Right hindlimb (tissue), 1 donor: ENCODE measurements at places on chromosomes 1 and 21.

- DNase-seq = no peak
Measured at GRCh38 chr1:245652660-245653427, 498.1 kb downstream of the KIF26B start.

DNA sequence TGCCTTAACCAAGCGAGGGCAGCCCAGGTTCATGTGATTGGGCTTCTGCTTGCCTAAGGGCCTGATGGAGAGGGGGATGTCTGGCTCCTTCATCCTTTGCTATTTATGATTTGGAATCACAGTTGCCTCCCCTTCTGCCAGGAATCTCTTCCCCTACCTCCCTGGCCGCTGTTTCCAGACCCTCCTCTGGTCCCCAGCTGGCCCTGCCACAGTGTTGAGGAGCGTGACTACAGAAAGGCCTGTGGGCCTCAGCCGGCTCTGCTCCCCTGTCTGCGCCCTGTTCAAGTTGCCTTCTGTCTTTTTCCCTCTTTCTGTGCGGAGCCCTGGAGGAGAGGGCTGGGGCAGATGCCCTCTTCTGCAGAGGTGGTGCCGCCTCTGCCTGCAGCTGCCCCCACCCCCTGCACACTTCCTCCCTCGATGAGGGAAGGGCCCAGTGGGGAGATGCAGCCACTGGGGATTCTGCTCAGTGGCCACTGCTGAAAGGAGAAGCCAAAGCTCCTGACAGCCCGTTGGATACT, 6.5 kb downstream of the KIAA1614 start:
- no peak for DNase-seq

- DNase-seq = no peak
Measured at GRCh38 chr1:35640380-35641232, 720 bp downstream of the PSMB2 start.

DNA sequence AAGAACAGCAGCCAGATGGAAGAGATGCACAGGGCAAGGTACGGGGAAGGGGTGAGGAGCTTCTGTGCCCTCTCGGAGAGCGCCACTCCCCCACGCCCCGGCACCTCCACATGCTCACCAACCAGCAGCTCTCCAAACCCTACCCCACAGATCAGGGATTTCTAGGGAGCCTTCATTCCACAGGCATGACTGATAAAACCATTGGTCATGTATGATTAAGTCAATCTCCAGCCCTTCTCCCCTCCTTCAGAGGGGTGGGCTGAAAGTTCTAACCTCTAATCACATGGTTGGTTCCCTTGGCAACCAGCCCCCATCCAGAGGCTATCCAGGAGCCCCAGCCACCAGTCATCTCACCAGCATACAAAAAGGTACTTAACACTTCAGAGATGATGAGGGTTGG, 144.7 kb downstream of the TGFBR3 start:
- DNase-seq = no peak

DNA sequence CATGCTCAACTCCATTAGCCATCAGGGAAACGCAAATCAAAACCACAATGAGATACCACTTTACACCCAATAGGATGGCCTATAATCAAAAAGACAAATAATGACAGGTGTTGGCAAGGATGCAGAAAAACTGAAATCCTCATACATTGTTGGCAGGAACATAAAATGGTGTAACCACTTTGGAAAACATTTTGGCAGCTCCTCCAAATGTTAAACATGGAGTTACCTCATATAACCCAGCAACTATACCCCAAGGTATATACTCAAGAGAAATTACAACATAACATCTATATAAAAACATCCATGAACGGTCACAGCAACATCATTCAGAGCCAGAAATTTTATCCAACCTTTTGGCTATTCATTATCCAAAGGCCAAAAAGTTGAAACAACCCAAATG, 11.6 kb downstream of the EIF4G3 start:
- DNase-seq = no peak

DNA sequence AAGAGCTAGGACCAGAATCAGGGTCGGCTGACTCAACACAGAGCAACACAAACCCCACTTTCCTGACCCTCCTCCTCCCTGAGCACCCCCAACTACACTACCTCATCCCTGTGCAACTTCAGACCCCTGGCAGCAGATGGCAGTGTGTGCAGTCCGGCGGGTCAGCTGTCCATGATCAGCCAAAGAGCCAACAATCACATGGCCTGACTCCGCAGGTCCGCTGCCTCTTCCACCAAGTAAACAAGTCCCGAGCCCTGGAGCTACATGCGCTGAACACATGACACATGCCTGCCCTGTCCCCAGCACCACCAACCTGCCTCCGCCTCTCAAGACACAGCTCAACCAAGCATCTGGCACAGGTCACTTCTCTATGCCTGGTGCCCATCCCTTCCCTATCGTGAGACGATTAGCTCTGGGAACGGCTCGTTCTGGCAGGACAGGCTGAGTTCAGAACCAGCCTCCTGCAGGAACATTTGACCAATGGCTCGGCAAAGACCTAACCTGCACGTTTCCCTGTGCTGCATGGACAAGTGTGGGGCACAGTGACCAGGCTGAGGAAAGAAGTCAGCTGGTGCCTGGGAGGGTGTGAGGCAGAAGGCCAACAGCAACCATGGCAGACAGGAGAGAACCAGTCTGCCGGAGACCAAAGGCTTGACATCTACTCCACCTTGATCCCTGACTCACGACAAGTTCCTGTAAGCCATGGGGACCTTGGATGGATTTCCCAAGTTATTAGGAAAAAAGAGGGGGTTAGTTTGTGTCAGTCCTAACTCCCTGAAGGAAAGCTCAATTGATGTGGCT, 60.3 kb downstream of the CD46 start:
- no peak for DNase-seq

DNA sequence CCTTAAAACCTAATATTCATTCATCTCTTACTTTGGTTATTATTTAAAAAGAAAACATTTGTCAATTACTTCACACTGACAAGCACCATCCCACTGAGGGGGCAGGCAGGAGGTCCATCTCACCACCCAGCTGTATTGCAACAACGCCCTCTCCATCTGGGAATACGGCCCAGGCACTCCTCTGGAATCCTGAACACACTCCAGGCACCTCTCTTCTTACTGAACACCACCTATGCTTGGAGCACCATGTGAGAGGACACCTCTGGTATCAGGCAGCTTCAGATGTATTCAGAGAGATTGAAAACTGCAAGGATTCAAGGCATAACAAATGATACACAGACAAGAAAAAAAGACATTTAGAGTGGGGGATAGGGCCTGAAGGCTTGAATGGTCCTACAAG, 147.1 kb downstream of the CACNA1E start:
- no peak for DNase-seq

- DNase-seq = no peak
Measured at GRCh38 chr1:84254703-84255238, 46.7 kb upstream of the SAMD13 start.

DNA sequence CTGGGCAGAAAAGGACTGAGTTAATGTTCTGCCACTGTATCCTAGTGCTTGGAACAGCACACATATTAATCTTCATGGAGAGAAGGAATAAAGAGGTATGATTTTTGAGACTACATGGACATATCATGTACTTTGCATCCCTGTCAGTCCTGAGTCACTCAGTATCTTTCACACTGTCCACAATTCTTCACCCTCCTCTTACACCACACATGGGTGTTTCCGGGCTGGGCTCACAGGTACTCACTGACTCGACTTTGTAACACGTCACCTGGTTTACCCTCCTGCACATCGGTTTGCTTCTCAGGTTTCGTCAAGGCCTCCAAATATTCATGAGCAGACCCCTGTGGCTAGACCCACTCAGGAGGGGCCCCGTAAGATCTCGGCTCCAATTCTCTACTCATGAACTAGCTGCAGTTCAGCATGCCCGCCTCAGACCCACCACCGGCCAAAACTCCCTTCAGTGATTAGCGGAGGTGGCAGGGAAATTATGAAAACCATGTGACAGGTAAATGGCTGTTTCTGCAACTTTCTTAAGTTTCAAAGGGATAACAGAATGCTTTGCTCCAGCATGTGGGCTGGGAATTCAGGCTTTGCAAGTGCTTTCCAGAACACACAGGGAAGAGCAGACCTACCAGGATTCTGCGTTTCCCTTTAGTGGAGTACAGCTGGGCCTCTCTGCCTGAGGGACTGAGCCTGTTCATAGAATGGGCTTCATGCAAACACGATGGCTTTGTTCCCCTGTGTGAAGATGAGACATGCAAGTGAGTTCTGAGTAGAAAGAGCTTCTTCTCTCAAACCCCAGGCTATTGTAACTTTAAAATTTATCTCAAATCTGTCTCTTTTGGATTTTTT, 31.3 kb upstream of the TRABD2B start:
- no peak for DNase-seq

DNA sequence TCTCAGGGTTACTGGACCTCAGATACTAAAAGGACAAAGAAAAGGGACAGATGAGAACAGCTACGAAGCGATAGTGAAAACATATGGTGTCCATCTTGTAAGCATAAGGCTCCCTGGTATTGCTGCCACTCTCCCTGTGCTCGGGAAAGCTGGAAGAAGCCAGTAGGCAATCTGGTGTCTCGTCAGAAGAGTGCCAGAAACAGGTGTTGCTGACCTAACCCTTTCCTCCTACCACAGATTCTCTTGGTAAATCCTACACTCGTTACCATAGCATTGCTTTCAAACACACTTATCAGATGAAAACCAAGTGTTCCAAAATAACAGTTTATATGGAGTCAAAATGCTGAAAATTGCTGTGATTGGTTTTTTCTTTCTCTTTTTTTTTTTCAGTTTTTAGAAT, 146.3 kb downstream of the NRIP1 start:
- peak; percentile 21 for DNase-seq

- DNase-seq = no peak
Measured at GRCh38 chr1:159175571-159175970, 4.2 kb downstream of the CADM3 start.
